ENCODE measurements at places on chromosomes 16 and 17.

DNA sequence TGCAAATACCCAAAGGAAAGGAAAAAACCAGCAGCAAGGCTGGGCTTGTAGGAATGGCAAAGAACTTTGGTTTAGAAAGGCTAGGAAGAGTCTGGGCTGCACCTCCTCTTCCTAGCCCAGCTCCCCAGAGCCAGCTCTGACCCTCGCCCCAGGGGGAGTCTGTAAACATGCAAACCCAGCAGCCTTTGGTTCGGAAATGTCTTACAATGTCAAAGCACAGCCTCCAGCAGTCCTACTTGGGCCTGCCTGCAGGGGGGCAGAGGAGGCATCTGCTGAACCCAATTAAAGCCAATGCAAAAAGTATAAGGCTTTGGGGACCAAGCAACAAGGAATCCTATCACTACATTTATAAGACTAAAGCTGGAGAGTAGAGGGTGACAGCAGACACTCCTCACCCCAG is 5.0 kb upstream of the FTSJ3 start:
- no peak for DNase-seq

GRCh38 chr17:70810609-70811008 is 641.3 kb downstream of the KCNJ2 start:
- no peak for DNase-seq

DNA sequence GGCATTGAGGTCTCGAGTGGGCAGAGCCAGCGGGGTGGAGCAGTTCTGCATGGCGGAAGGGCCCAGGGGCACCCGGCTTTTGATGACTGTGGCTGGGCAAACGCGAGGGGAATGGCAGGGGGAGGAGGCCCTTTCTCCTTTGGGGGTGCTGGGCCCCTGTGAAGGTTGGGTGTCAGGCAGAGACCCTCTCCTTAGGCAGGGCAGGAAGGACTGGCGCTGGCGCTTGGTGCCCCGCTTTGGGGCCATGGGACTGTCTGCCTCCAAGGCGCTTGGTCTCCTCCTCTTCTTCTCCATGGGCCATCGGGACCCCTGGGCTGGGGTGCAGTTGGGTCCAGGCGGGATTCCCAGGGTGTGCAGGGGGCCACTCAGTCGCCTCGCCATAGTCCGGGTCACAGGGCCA is 12.8 kb upstream of the GFAP start:
- DNase-seq = no peak

DNA sequence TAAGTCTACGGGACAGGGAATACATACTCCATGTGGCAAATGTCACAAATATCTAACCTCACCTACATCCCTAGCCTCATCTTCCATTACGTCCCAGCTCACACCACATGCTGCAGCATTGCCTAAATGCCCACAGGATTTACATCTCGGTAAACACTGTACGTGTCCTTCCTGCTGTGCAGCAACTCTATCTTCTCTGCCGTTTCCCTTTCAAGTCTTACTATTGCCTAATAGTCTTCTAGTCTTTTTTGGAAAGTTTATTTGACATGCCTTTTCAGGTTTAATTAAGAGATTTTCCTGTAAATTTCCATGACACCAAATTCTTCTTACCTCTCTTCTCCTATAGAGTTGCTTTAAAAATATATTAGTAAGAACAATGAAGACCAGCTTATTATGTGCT is 120.5 kb downstream of the HS3ST4 start:
- no peak for DNase-seq

DNA sequence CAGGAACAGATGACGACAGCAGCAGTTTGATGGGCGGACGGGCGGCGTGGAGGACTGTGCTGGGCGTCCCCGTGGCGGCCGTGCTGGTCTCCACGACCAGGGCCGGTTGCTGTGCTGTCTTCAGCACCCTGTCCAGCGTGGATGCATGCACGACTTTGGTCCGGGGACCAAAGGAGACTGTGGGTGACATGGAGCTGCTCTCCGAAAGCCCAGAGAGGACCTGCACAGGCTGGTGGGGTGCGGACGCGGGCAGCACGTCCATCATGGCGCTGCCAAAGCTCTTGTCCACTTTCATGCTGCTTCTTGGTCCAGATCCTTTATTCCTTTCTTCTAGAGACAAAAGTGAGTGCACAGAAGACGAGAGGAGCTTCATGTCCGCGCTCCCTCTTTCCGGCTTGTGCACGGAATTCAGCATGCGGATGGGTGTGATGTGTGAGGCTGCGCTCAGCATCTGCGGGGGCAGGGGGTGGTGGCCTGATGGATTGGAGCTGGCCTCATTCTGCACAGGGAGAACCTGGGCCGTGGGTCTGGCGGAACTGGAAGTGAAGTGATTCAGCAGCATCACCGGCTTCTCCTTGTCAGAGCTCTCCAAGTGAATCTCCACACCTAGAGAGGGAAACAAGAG is 20.3 kb downstream of the MAP1LC3B start:
- no peak for DNase-seq

DNA sequence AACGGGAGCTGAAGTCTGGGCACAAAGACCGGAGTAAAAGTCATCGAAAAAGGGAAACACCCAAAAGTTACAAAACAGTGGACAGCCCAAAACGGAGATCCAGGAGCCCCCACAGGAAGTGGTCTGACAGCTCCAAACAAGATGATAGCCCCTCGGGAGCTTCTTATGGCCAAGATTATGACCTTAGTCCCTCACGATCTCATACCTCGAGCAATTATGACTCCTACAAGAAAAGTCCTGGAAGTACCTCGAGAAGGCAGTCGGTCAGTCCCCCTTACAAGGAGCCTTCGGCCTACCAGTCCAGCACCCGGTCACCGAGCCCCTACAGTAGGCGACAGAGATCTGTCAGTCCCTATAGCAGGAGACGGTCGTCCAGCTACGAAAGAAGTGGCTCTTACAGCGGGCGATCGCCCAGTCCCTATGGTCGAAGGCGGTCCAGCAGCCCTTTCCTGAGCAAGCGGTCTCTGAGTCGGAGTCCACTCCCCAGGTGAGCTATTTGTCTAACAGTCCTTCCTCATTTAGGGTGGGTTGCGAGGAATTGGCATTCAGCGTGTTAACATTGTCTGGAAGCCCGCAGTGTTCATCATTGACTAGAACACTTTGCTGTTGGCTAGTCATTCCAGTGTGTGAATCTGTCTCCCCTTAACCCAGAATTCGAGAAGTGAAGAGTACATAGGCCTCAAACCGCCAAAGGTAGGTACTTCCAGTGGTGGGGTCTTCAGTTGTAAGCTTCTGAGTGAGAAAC is 1.5 kb downstream of the CDK12 start:
- DNase-seq = no peak

DNA sequence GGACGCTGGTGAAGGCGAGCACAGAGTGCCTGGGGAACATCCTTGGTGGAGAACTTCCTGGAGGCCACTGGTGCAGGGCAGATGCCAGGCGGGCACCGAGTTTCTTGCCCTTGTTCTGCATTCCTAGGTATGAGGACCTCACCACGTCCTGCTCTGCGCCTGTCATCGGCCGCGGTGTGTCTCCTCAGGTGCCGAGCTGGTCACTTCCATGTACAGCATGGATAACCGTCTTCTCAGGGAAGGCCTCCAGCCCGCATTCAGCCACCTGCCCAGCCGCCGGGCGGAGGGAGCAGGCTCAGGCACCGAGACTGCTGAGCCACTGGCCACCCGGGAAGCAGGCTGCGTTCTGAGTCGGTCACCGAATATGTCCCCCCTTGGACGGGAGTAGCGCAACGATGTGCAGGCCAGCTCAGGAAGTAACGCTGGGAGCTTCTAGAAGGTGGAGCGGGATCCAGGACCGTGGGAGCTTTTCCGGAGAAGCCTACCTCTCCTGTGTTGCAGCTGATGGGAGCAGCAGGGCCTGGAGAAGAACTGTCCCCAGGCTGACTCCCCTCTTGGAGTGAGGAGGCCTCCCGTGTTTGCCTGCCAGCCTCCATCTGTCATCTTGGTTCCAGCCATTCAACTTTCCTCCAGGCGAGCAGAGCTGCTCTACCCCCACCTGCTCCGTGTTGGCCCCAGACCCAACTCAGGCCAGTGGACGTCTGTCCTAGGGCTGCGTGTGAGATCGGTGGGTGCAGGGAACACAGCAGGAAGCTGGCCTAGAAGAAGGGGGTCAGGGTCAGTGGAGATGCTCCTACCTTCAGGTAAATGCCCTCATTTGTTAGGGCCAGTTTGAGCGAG is 2.1 kb upstream of the BAIAP2 start:
- DNase-seq = no peak

DNA sequence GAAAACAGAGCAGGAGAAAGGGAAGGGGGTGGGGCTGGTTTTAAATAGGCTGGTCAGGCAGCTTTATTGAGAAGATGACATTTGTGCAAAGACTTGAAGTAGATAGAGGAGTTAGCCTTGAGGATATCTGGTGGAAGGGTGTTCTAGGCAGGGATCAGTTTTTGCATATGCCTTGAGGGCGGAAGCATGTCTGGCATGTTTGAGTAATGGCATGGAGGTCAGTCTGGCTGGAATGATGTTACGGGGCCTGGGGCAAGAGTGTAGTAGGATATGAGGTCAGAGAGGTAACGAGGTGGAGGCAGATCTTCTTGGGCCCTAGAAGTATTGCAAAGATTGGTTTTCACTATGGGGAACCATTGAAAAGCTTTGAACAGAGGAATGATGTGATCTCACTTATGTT is 4.8 kb downstream of the RABEP1 start:
- no peak for DNase-seq

DNA sequence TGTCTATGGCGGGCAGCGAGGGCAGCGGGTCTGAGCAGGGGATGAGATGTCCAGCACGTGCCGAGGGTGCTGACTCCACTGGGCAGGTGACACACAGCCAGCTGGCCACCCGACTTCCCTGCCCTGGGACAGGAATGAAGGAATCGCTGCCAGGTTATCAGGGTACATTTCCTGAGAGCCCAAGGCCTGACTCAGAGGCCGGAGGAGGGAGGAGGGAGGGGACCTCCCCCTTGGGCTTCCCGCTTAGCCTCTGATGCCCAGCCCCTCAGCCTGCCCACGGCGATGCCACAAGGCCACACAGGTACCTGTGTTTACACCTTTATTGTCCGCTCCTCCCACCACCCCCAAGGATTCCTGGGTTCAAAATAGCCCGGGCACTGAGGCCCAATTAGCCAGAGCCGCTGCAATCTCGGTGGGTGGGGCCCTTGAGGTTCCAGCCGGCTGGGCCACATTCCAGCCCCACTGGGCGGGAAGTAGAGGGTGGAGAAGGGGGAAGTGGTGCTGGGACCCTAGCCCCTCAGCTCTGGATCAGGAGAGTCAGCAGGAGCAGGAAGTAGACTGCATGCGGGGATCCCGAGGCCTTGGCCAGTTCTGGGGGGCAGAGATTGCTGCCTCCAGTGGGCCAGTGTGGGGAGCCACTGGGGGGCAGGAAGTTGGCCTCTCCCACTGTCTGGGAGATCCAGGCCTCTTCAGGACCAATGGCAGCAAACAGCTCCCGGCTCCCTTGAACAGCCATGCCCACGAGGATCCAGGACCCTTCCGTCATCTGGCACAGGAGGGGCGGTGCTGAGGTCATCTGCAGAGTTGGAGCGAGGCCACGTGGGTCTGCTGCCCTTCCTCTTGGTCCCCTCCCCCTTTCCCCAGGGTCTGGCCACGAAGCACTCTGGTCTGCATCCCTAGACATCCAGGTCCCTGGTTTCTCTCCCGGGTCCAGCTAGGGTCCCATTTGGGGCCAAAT is 3.4 kb upstream of the PRSS8 start:
- DNase-seq = no peak

DNA sequence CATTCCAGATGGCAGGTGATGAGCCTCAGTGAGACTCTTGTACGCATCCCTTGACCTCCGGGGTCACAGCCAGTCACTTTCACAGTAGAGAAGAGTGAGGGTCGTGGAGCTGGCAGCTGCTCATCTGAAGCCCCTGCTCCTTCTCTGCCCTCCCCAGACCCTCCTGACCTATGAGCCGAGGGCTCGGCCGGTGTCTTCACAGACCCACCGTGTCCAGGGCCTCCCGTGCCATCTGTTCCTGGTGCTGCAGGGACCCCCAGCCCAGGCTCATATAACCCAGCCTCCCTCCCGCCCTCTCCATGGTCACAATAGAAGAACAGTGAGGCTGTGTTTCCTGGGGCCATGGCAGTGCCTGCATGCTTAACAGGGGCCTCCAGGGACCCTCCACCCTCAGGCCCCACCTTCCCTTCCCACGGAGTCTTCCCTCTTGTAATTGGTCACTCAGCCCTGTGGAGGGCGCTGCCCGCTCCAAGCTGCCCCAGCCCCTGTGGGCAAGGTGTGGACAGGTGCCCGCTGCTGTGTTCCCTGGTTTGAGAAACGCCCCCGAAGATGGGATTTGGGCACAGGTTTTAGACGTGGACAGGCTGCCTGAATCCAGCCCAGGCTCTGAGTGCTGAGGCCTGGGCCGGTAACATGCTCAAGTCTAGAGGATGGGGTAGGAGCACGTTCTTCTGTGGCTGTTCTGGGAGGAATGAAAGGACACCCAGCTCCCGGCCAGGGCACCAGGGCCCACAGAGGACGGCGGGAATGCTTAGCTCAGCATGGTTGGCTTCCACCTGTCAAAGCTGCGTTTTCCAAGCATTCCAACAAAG is 38.7 kb downstream of the ACSF3 start:
- DNase-seq = no peak

GRCh38 chr16:85821390-85822135 is 22.1 kb downstream of the COX4I1 start:
- DNase-seq = peak; percentile 57

GRCh38 chr16:53892155-53892554 is 188.2 kb downstream of the FTO start:
- DNase-seq = no peak

GRCh38 chr17:51071556-51071955 is 49.1 kb downstream of the SPAG9 start:
- no peak for DNase-seq

DNA sequence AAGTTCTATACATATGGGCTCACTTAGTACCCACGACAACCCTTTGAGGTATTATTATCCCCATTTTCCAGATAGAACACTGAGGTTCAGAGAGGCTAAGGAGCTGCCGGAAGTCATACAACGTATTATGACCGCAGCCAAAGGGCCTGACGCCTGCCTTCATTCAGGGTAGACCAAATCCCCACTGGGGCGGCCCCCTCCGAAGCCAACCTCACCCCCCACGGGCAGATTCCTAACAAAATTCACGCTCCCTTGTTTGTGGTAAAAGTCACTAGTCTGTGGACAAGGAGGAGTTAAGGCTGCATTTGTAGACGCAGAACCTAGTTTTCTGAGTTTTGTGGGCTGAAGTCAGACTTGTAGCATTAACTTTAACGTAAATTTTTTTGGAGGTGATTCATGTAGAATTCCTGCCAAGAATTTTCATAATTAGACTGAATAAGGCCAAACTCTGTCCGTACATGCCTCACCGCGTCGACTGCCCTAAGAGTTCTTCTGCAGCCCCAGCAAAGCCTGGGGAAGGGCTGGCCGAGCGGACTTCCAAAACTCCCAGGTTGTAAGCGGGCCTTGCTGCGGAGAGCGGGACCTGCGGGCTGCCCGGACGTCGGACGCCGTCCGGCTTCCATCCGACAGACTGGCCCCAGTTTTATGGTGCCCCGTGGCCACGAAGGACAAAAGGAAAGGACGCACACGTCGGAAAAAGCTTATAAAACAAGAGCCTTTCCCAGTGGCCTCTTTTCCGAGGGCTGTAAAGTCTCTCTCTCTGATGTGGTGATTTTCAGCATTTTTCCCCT is 75.7 kb downstream of the NXN start:
- DNase-seq = no peak

GRCh38 chr17:80426671-80427326 is 11.8 kb downstream of the ENDOV start:
- peak; percentile 81 for DNase-seq

All from effector CD8-positive, alpha-beta T cell (primary cell).